ENCODE measurements at places on chromosomes 1 and 21. TPM values are rescaled to one million over a fixed set of nuclear protein-coding genes. Genes with fewer than 3 reads are reported as not detected.

NEK2 gene
- 56.8 TPM for total RNA-seq

RNU1-4 gene
- not detected for total RNA-seq

FAM151A gene
- total RNA-seq, result not detected

KIF17 gene
- total RNA-seq, result not detected

DCLRE1B gene
- total RNA-seq, result 11.6 TPM

MCOLN3 gene
- total RNA-seq, result 0.35 TPM

ZNF593OS gene
- total RNA-seq, result not detected

EPRS1 gene
- 106 TPM for total RNA-seq

GPR37L1 gene
- total RNA-seq, result not detected

Data from MG63 (cell line).